ENCODE measurements at places on chromosomes 5 and 9.

- DNase-seq = no peak
Measured at GRCh38 chr9:19479874-19480273, 71.1 kb downstream of the ACER2 start.

- no peak for DNase-seq
Measured at GRCh38 chr5:172373680-172374079, 80.6 kb downstream of the SH3PXD2B start.

- no peak for DNase-seq
Measured at GRCh38 chr9:111502506-111502905, 18.3 kb upstream of the ECPAS start.

DNA sequence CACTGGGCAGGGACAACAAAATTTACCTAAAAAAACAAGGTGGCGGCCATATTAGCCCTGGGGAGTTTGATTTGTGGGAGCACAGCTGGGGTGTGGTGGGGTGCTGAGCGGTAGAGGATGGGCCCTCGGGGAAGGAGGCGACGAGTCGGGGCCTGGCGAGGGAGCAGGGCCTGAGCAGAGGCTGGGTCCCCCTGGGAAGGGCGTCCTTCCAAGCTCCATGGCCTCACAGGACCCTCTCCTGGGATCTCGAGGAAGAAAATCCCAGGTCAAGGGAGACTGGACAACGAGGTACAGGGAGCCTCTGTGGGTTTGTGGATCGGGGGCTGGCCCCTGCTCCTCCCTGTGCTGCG, 165.5 kb downstream of the CACNA1B start:
- no peak for DNase-seq

- no peak for DNase-seq
Measured at GRCh38 chr5:62681117-62681850, 102.7 kb downstream of the LRRC70 start.

GRCh38 chr5:163104464-163104863, 332.9 kb upstream of the CCNG1 start:
- no peak for DNase-seq

- DNase-seq = no peak
Measured at GRCh38 chr5:143017992-143018391, 247.8 kb downstream of the ARHGAP26 start.

DNA sequence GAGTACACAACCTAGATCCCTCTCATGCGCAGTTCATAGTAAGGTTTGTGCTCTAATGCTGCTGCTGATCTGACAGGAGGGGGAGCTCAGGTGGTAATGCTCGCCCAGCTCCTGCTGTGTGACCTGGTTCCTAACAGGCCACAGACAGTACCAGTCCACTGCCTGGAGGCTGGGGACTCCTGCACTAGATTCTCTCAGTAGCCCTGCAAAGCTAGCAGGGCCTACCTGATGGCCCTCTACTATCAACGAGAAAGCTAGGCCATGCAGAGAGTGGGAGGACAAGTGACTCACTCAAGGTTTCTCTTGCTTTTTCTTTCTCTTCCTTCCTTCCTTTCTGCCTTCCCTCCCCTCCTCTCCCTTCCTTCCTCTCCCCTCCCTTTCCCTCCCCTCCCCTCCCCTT, 55.1 kb upstream of the TEX48 start:
- DNase-seq = no peak

DNA sequence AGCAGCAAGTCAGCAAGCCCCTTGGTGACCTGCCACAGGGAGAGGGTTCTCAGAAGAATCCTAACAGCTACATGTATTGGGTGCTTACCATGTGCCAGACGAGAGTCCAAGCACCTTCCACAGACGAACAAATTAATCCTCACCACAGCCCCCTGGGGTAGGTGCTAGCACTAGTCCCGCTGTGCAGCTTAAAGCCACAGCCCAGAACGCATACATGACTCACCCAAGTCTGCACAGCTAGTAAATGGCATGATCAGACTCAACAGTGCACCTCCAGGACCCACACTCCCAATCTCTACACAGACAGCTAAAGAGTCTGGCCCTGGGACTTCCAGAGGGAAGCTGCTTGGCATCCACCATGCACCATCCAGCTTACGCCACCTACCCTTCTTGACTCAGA, 111.5 kb downstream of the PAX5 start:
- DNase-seq = no peak

DNA sequence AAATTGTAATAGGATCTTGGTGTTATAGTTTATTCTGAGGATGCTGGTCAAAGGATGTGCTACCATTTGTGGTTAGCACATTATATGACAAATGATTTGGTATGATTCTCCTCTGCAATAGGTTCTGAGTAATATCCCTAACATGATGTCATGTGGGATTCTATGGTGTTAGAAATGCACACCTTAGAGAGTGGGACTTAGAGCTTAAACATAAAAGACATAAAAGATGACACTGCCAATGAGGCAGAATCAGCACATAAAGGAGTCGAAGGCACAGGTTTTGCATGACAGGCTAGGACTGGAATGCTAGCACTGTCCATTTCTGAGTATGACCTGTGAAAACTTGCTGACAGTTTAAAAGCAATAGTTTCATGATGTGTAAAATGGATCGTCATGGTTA, 100.4 kb downstream of the OSTF1 start:
- no peak for DNase-seq

DNA sequence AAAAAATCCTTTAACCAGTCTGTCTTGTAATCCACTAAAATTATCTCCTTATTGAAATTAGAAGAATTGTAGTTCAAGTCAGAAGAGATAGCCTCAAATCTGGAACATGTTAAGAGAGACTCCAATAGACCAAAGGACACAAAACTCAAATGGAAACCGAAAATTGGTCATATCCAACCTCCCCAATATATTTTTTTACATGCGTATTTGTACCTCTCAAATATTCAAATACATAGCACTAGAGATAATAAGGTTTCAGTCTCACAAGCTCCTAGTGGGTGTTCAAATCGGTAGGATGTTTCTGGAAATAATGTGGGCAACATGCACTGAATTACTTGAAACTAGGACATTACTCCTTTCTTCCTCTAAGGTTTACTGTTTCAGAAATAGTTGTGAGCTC, 33.5 kb downstream of the EPB41L4A start:
- DNase-seq = no peak

GRCh38 chr5:31334061-31334860, 140.8 kb downstream of the CDH6 start:
- no peak for DNase-seq

- no peak for DNase-seq
Measured at GRCh38 chr9:3027210-3027609, 183.3 kb upstream of the PUM3 start.

GRCh38 chr5:84191281-84191680, 193.4 kb downstream of the EDIL3 start:
- DNase-seq = no peak

DNA sequence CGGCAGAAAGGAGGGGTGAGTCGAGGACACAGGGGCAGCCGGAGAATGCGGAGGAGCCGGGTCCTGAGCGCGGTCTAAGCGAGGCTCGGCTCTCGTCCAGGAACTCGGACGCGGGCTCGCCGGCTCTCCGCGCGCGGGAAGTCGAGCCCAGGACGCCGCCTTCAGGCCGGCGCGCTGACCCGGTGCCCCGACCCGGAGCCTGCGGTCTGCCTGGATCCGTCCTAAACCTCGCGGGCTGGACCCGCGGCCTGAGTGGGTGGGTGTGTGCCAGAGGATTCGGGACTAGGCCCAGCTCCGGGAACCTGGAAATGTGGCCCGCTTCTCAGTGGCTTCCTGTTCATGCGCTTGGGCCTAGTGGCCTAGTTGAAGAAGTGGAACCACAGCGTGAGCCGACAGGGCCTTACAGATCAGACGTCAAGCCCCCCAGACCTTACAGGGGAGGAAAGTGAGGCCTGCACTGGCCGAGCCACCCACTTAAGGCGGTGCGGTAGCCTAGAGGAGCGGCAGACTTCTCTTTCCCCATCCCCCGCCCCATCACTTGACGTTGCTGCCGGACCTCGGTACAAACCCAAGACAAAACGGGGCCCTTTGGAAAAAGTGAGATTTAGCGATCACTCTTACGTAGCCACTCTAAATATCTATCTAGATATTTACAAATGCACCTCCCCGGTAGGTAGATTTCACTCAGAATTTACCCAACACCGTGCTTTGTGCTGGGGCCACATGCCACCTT, 1.2 kb downstream of the CDKN2B-AS1 start:
- no peak for DNase-seq

GRCh38 chr5:149636861-149637246, 55.6 kb downstream of the ARHGEF37 start:
- DNase-seq = peak; percentile 55

DNA sequence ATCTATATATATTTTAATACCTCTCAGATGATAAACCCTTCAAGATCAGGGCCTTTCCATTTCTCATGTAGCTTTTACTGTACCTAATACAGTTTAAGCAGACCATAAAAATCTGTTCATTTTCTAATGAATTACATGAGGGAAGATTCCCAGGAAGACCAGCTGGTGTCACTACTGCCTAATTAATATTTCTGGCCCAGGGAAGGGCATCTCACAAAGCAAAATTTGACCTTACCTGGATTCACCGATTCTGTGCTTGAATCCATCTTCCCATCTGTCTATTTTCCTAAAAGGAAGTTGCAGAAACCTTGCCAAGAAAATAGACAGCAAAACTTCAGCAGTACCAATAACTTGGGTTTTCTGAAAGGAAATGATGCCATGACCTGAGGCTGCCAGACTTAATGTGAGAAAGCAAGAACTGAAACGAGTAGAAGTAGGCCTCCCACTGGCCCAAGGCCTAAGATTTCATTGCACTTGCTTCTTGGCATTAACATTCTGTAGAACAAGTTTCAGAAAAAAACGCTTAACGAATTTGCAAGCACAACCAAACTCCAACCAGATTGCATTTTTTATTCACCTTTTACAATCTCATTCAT, 83.0 kb upstream of the GLIS3 start:
- DNase-seq = peak; percentile 10

- DNase-seq = no peak
Measured at GRCh38 chr5:112163435-112163834, 255.6 kb downstream of the EPB41L4A start.

GRCh38 chr5:1796371-1797102, 3.1 kb downstream of the MRPL36 start:
- DNase-seq = no peak

DNA sequence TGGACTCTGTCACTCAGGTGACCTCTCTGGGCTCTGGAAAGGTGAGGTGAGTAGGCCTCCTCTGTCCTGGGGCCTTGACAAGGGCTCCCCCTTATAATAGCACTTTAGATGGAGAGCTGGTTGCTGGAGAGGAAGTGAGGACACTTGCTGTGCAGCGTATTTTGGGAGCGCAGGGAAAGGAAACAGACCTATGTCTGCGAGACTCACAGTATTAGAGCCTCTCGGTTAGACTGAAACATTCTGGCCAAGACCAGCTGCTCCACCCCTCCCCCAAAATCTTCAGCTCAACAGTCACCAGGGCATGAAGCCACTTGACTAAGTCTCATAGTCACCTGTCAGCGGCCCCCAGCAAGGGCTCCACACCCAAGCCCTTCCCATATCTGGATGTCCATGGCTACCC, 213.6 kb downstream of the AGTPBP1 start:
- no peak for DNase-seq

DNA sequence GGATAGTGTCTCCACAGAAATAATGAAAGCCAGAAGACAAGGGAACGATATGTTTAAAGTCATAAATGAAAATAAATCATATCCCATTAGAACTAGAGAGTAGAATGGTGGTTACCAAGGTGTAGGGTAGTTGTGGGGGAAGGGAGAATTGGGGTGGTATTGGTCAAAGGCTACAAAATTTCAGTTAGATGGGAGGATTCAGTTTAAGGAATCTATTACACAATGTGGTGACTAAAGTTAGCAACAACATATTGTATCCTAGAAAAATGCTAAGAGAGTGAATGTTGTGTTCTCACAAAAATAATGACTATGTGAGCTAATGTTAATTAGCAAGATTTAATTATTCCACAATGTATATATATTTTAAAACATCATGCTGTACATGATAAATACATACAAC, 27.8 kb upstream of the LARP1 start:
- no peak for DNase-seq

- no peak for DNase-seq
Measured at GRCh38 chr5:134263801-134264200, 37.9 kb upstream of the PPP2CA start.

DNA sequence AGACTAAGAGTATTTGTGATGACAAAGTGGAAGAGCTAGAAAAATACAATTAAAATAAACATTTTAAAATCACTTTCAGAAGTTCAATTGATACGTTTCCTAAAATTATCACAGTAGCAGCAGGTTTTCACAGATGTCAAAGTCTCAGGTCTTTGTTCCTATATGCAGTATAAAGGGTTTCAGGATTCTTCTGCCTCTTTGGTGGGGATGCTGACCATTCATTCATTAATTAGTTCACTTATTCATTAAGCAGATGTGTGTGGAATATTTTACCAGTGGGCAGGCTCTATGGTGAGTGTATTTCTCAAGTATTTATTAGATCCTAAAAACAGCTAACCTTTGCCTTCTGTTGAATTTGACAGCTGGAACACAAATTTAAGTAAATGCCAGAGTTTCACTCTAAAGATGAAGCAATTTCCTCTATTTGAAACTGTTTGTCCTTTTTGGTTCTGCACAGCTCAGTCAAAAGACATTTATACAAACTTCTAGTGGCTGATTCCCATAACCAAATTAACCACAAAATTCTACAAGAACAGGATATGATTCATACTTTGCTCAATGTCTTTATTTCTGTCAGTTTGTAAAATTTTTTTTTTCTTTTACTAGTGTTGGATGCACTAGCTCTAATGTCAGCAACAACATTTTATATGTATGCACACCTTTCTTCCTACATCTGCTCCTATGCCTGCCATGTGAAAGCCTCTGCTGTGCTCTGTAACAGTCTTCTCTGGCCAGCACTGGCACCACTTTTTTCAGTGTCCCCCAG, 75.9 kb upstream of the PRR16 start:
- DNase-seq = no peak

DNA sequence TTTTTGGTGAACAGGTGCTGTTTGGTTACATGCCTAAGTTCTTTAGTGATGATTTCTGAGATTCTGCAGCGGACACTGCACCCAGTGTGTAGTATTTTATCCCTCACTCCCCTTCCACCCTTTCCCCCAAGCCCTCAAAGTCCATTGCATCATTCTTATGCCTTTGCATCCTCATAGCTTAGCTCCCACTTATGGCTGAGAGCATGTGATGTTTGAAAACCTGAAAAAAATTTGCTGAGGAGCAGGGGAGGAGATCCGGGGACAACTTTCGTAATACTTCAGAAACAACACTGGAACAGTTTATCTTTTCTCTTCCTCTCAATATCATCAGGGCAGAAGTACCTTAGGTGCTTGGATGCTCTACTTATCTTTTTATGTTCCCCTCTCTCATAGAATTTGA, 226.4 kb downstream of the ADAMTS6 start:
- no peak for DNase-seq

GRCh38 chr9:24616863-24617262, 71.2 kb upstream of the IZUMO3 start:
- no peak for DNase-seq

GRCh38 chr9:36041506-36041905, 4.8 kb downstream of the RECK start:
- DNase-seq = no peak
